GM20000 (cell line): ENCODE measurements at places on chromosomes 16 and 17.
A peak's percentile ranks its signal among the peaks of the same experiment; 100 is the strongest.

GRCh38 chr17:65227637-65228036 is 90.5 kb downstream of the RGS9 start:
- DNase-seq = no peak

DNA sequence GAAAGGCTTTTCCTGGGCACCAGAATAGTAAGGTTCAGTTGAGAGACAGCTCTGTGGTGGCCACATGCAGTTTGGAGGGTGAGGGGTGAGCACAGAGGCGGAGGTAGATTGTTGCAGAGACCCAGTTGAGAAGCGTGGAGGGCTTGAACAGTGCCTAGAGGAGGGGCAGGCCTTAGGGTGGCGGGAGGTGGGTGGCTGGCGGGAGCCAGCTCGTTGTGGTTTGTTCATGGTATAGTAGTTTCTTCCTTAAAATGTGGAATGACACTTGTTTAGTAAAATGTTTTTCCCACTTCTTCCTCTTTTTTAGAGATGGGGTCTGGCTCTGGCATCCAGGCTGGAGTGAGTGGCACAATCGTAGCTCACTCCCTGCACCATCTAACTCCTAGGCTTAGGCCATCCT is 14.2 kb downstream of the USP10 start:
- no peak for DNase-seq

DNA sequence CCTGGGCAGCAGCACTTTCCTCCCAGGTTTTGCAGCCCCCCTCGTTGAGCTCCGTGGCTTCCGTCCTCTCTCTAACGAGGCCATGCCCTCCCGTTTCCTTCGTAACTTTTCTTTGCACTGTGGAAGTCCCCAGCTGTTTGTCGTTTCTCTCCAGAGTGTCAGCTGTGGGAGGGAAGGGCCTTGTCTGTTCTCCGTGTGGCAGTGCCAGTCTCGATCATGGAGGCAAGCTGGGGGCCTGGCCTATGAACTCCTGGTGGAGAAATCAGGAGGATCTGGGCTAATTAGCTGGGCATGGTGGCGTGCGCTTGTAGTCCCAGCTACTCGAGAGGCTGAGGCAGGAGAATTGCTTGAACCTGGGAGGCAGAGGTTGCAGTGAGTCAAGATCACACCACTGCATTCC is 28.3 kb downstream of the TBCD start:
- no peak for DNase-seq

DNA sequence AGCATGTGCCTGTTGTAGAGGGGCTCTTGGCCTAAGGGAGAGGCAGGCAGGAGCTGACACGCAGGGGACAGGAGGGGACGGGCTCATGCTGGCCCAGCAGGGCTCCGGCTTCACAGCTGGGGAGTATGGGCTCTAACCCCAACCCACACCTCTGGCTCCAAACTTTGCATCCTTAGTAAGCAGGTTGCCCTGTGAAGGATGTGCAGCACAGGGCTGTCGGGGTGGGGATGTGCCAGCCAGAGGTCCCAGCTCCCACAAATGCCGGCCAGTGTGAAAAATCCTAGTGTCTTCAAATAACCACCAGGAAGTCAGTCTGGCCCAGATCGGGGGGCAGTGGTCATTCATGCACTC is 14.0 kb upstream of the FAM83G start:
- no peak for DNase-seq

- DNase-seq = no peak
Measured at GRCh38 chr16:6947291-6947690, 385.4 kb upstream of the RBFOX1 start.

- DNase-seq = peak; percentile 89
Measured at GRCh38 chr16:25106567-25107465, 4.7 kb upstream of the LCMT1 start.

- no peak for DNase-seq
Measured at GRCh38 chr16:57763285-57764005, 27.9 kb downstream of the KATNB1 start.

DNA sequence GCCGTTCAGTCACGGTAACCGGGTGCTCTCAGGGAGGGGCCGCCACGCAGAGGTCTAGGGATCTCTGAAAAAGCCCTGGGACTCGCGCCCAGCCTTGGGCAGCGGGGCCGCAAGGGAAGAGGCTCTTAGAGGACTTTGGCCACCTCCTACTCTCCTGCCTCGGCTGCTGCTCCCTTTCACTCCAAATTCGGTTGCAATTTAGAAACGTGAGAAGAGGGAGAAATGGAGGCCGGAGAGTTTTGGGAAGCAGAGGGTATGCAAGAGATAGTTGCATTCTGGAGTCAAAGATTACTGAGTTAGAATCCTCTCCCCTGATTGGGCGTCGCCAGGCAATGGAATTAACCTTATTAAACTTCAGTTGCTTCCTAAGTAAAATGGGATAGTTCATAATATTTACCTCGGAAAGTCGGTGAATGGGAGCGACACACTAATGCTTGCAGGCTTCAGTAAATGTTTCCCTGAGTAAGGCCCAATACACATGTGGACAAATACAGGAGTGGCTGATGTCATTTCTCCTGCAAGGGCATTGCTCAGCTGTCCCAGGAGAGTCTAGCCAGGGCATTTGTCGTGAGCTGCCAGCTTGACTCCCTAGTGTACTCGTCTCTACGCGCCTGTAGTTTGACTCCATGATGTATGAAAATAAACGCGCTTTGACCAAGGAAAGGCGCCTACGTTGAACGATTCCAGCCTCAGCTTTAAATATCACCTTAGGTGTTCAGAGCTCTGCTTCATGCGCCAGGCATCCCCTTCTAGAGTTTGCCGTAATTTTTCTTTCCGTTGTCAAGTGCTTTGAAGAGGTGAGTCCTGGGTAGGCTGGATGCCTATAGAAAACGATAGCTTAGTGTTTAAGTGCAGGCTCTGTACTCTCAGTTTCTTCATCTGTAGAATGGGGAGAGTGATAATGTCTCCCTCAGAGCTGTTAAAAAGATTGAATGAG is 667 bp downstream of the OGFOD1 start:
- peak; percentile 50 for DNase-seq

GRCh38 chr17:40069751-40070708 is 7.3 kb downstream of the THRA start:
- peak; percentile 54 for DNase-seq

GRCh38 chr16:10332241-10332640 is 53.6 kb upstream of the ATF7IP2 start:
- no peak for DNase-seq

DNA sequence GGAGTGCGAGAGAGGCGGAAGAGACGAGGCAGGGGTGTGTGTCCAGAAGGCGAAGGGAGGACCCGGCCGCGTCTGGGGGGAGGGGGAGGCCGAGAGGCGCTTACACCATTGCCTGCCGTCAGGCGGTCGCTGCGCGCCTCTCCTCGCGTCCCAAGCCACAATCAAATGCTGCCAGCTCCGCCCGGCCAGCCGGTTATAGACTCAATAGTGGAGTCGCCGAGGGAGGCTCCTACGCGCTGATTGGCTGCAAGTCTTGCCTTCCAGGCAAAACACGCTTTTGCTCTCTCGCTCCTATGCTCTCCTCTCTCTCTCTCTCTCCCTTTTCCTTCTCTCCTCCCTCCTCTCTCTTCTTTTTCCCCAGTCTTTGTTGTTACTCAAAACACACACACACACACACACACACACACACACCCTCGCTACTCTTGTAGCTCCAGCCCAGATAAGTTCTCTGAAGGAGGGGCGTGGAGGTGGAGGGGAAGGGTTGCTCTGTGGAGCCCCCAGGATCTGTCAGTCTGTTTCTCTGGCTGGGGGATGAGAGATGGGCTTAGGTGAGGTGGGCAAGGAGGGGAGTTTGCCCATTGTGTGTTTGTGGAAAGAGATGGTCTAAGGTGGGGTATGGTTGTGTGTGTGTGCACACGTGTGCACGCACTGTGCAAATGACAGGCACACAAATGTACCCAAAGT is at the start of gene DLX3:
TSS of gene DLX3 (minus strand) at position 170 of the 684 bp plus-strand sequence. CDS start 226 bp downstream, outside the sequence.
- peak; percentile 12 for DNase-seq

GRCh38 chr16:10253409-10253808 is 71.2 kb upstream of the GRIN2A start:
- DNase-seq = no peak

DNA sequence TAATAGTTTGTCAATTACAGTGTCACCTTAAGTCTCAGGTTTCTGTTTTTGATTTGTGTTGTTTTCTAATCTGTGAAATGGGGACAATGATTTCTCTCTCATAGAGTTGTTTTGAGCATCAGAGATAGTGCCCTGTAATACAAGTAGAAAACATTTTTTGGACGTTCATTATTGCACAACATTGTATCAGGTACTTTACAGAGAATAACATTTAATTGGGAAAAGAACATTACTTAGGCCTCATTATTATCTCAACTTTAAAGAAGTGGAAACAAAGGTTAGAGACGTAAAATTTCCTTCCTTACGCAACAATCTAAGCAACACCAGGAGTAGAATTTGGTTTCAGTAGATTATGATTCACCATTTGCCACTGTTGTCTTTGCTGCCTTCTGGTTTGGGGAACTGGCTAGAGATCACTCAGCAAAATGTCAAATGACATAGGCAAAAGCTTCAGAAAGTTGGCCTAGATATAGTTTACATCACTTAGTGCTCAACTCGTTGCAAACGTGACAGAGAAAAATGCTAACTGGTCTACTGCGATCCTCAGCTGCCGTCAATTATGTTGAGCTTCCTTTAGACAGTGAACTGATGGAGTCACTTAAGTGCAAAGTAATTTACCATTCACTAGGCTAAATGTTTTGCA is 1026.8 kb downstream of the CDH11 start:
- no peak for DNase-seq

GRCh38 chr16:67964477-67965131 is 3.8 kb downstream of the SLC12A4 start:
- DNase-seq = no peak

DNA sequence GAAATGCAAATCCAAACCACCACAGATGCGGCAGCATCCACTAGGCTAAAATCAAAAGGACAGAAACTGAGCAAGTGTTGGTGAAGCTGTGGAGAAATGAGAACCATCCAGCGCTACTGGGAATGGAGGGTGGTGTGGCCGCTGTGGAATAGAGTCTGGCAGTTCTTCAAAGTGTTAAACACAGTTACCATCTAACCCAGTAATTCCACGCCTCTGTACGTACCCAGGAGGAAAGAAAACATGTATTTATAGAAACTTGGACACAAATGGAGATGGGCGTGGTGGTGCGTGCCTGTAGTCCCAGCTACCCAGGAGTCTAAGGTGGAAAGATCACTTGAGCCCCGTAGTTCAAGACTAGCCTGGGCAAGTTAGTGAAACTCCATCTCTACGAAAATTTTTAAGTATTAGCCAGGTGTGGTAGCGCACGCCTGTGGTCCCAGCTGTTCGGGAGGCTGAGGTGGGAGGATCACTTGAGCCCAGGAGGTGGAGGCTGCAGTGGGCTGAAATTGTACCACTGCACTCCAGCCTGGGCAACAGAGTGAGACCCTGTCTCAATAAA is 11.6 kb downstream of the SLC25A10 start:
- DNase-seq = no peak

DNA sequence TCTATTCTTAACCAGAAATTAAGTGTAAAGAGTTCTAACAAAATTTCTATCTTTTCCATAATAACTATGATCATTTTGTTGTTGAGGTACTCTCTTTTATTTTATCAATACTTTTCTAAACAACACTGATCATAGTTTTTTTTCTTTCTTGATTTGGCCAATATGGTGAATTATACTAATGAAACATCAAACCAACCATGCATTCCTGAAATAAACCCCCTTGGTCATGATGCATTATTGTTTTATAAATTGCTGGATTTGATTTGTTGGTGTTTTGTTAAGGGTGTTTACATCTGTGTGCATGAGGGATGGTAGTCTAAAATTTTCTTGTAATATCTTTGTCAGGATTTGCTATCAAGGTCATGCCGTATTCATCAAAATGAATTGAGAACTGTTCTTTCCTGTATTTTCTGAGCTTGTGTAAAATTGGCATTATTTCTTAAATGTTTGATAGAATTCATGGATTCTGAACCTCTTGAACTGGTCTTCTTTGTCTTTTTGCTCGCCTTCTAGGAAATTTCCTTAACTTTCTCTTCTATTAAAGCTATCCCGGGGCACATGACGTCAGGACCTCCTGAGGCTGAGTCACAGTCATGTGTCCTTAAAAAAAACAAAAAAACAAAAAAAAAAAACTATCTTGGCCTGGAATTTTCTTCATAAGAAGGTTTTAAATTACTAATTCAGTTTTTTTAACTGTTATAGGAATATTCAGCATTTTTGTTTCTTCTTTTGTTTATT is 3.9 kb upstream of the TRIM25 start:
- no peak for DNase-seq

- DNase-seq = no peak
Measured at GRCh38 chr16:23072084-23072599, 77.1 kb downstream of the USP31 start.

- peak; percentile 78 for DNase-seq
Measured at GRCh38 chr16:349211-349610, 3.3 kb downstream of the AXIN1 start.

GRCh38 chr16:78953526-78953925 is 647.0 kb downstream of the MAF start:
- no peak for DNase-seq

DNA sequence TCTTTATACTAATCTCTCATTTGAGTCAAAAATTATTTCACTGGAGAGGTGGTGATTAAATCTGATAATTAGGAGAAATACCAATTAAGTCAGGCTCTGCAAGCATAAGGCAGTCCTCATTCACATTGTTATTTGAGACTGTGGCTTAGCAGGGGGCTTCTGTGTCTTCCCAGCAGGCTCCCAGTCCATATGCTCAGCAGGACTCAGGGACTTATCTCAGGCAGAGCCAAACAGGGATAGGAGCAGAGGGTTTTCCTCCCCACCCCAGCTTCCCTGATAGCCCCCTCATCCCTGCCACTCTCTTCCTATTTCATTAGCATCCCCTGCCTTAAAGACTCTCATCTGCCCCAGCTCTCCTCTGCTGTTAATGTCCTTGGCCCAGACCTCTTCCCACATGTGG is 104.3 kb upstream of the DNAH9 start:
- no peak for DNase-seq

DNA sequence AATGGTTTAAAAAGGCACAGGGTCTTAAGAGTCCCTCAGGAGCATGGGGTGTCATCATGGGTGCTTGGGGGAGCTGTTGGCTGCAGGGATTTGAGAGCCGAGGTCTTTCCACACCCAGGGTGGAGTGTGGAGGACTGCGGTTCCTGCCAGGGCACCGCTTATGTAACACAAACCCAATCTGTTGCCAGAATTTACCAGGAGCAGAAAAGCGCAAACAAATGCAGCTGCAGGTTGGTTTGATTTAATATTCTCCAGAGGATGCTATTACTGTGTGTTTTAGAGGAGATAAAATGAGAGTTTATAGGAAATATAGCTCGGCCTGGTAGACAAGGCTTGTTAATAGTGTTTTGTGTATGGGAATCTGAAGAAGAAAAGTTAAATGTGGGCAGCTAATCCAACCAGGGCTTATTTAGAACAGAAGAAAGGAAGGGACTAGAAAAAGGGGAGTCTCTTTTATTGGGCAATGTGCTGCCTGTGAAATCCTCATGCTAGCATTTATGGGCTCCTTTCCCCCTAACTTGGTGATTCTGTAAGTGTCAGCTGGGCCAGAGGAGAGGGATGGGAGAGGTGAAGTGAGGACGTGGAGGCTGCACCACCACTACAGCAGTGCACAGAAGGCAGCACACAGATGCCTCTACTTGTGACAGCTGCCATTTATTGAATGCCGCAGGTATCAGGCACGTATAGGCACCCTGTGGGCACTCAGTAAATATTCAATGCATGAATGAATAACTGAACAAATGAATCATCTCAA is 174.7 kb downstream of the KATNIP start:
- no peak for DNase-seq

GRCh38 chr16:11307639-11308492 is 26.7 kb upstream of the PRM1 start:
- DNase-seq = no peak
